ENCODE measurements at places on chromosomes 5 and 9.

GRCh38 chr5:122181863-122182262 lies 52.5 kb downstream of the ZNF474 start:
- DNase-seq: no peak

- DNase-seq: no peak
Measured at GRCh38 chr5:88391991-88392390, 123.3 kb upstream of the TMEM161B start.

DNA sequence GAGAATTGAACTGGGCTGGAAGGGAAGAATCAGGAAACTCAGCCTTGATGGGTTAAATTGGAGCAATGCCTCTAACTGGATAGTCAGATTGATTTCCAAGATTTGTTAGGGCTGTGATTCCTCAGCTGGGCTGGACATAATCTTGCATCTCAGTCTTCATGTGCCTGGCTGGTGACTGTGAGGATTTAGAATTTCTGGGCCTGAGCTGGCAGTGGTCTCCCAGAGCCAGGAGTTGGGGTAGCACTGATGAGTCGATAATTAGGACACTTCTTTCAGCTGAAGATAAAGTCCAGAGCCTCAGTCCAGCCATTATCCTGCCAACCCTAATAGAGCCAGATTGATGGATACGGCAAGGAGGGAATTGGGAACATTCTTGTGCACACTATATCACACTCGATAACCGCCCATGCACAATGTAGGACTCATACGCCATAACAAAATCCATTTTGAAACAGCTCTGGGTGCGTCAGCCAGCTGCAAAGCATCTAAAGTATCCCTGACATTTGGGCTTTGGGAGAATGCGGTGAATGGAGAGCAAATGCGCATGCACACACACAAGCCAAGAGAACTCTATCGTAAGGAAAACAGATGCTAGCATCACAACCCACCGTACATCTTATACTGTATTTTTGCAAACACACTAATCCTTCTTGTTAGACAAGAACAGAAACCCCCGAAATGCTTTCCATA lies 405.1 kb upstream of the KLF4 start:
- DNase-seq: no peak

DNA sequence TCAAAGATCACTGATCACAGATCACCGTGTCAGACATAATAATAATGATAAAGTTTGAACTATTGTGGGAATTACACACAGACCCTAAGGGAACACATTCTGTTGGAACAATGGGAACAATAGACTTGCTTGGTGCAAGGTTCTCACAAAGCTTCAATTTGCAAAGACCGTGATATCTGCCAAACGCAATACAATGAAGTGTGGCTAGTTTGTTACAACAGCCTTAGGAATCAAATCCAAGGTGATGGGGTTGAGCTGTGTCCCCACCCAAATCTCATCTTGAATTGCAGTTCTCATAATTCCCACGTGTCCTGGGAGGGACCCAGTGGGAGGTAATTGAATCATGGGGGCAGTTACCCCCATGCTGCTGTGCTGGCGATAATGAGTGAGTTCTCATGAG lies 20.8 kb downstream of the KYAT1 start:
- no peak for DNase-seq

- DNase-seq: no peak
Measured at GRCh38 chr9:72909428-72909827, 43.4 kb downstream of the ALDH1A1 start.

GRCh38 chr5:79850316-79850822 lies 140.7 kb downstream of the MTX3 start:
- no peak for DNase-seq

GRCh38 chr9:83466351-83466750 lies 71.8 kb downstream of the FRMD3 start:
- no peak for DNase-seq

- no peak for DNase-seq
Measured at GRCh38 chr9:129490583-129491486, 130.1 kb downstream of the C9orf50 start.

- no peak for DNase-seq
Measured at GRCh38 chr5:65766781-65767180, 44.8 kb downstream of the NLN start.

DNA sequence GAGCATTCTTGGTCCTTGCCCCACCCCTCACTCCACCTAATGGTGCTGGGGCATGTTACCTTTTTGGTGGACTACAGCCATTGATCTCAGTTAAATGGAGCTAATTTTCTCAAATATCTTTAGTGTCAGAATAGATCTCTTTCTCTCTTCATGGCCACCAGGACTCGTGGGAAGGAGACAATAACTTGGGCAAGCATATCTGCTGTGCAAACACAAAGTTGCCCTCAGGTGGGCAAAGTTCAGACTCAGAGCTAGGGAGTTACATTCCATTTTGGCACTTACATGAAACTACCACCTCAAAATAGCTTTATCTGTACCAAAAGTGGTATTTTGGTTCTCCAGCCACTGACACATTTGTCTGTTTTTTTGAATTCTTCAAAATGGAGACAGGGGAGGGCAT lies 671.9 kb upstream of the KLF4 start:
- no peak for DNase-seq

DNA sequence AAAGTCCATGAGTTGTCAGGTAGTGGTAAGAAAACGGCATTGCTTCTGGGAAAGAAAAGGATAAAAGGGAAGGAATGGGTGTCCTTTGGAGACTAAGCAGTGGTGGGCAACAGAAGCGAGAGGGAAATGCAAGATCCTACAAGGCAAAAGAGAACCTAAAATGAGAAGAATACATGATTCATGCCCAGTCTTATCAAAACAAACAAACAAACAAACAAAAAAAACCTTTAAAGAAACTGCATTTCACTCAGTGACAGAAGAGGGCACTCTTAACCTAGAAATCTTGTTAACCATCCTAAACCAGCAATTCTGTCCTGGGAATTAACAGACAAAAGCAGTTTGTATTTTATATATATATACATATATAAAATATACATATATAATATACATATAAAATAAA lies 88.5 kb downstream of the SUSD1 start:
- no peak for DNase-seq

- DNase-seq: no peak
Measured at GRCh38 chr5:55081541-55081940, 20.9 kb upstream of the GZMA start.

GRCh38 chr5:63877961-63878360 lies 84.3 kb downstream of the HTR1A start:
- DNase-seq: no peak

DNA sequence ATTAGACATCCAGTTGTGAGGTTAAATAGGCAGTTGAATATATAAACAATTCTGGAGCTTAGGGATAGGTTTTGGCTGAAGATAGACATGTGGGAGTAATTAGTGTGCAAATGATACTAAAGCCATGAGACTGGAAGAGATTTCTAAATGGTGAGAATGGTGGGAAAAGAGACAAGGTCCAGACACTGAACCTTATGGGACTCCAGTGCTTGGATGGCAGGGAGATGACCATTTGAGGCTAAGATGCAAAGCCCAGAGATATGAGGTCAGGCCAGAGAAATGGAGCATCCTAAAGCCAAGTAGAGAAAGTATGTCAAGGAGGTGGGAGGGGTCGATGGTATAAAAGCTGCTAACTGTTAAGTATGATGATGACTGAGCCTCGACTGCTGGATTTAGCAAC lies 115.6 kb downstream of the SEMA5A start:
- DNase-seq: no peak

DNA sequence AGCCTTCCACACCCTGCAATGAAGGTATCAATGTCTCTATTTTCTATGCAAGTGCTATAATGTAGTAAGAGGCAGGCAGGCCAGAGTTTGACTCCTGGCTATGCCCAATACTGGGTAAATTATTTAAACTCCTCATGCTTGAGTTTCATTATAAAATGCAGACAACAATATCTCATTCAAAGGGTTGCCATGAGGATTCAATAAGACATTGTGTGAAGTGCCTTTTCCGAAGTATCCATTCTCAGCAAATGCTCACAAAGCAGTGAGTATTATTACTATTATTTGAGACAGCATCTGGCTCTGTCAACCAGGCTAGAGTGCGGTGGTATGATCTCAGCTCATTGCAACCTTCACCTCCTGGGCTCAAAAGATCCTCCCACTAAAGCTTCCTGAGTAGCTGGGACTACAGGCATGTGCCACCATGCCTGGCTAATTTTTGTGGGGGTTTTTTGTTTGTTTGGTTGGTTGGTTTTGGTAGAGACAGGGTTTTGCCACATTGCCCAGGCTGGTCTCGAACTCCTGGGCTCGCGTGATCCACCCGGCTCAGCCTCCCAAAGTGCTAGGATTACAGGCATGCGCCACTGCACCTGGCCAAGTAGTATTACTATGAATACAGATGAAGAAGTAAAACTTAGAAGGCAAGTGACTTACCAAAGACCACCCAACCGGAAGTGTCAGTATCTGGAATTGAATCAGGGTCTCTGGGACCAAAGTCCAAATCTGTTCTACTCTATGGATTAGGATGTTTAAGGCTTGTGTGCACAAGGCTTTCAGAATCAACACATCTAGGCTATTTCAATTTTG lies 18.8 kb downstream of the ADAM19 start:
- DNase-seq: no peak

DNA sequence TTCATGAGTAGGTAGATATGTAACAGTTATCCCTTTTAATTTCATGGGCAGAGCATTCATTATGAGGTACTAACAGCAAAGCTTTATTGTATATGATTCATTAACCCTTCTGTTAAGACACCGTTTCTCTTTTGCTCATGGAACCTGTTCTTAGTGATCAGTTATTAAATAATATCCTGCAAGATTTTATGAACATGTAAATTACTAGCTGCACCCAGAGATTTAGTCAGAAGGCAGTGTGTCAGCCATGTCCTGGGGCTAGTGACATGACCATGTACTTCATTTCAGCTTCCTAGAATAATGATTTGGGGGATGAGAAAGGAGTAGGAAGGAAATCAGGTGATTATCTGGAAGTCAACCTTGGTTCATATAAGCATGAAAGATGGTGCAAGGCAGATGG lies 7.0 kb downstream of the MAST4 start:
- no peak for DNase-seq

GRCh38 chr5:11851416-11851815 lies 52.8 kb downstream of the CTNND2 start:
- no peak for DNase-seq

DNA sequence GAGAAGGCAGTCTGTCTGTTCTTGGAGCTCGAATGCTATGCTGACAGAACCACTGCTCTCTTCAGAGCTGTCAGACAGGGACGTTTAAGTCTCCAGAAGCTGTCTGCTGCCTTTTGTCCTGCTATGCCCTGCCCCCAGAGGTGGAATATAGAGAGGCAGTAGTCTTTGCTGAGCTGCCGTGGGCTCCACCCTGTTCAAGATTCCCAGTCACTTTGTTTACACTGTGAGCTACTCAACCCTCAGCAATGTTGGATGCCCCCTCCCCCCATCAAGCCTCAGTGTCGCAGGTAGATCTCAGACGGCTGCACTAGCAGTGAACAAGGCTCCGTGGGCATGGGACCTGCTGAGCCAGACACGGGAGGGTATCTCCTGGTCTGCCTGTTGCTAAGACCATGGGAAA lies 344.2 kb downstream of the TMEM161B start:
- no peak for DNase-seq

GRCh38 chr5:147481376-147481775 lies 28.5 kb downstream of the DPYSL3 start:
- no peak for DNase-seq

DNA sequence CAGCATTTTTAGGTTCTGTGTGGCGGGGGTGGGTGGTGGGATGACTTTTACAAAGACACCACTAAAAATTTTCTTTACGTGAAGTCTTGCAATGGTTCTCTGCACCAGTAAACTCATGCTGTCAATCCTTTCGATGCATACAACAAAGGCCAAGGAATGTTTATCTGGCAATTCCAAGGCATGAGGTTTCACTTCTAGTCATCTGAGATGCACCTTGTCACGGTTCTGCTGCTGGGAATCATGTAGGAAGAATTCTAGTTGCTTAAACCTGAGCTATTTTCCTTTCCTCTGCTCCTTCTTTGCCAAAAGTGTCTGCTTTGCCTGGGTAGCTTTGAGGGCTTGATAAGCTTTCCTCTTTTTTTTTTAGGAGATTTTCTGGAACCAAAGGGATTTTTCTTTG lies 1204.5 kb upstream of the SEMA6A start:
- DNase-seq: no peak

DNA sequence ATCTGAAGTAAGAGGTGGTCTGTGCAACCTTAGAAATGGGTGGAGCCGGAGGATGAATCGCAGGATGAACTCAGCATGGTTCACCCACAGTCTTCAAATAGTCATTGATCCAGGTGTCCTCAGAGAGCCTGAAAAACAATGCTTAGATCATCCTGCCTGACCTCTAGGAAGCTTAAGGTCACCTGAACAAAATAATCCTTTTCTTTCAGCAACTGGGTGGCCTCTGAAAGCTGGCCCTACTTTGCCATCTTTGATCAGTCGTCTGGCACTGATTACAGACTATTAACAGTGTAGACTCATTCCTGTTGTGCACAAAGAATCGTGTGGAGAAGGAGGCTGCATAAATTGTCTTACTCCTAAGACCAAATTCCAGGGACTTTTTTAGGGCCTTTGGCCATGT lies 50.7 kb downstream of the PIP5K1B start:
- no peak for DNase-seq

DNA sequence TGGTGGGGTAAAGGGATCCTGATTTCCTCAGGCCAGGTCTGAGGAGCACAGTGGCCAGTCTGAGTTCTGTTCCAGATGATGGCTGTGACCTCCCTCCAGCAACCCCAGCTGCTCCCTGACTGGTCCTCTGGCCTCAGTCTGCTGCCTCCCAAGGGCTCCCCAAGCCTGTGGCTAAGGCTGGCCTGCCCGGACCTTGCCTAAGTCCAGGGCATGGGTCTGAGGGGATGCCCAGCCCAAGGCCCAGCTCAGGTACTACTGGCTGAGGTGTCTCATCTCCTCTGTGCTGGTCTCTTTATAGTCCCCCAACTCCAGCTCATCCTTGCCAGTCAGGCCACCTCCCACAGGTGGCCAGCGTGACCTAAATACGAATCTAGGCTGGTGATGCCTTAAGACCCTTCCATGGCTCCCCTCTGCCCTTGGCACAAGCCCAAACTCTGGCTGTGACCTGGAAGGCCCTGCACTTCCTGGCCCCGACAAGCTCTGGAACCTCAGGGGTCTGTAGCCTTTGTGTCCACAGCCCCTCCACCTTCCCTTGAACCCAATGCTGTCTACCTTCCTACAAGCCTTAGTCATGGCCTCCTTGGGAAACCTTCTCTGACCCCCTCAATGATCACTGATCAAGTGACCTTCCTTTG lies 9.8 kb downstream of the KIF12 start:
- no peak for DNase-seq
